ENCODE measurements at places on chromosomes 11 and 22.

- no peak for DNase-seq
Measured at GRCh38 chr11:134532131-134532920, 120.3 kb upstream of the B3GAT1 start.

DNA sequence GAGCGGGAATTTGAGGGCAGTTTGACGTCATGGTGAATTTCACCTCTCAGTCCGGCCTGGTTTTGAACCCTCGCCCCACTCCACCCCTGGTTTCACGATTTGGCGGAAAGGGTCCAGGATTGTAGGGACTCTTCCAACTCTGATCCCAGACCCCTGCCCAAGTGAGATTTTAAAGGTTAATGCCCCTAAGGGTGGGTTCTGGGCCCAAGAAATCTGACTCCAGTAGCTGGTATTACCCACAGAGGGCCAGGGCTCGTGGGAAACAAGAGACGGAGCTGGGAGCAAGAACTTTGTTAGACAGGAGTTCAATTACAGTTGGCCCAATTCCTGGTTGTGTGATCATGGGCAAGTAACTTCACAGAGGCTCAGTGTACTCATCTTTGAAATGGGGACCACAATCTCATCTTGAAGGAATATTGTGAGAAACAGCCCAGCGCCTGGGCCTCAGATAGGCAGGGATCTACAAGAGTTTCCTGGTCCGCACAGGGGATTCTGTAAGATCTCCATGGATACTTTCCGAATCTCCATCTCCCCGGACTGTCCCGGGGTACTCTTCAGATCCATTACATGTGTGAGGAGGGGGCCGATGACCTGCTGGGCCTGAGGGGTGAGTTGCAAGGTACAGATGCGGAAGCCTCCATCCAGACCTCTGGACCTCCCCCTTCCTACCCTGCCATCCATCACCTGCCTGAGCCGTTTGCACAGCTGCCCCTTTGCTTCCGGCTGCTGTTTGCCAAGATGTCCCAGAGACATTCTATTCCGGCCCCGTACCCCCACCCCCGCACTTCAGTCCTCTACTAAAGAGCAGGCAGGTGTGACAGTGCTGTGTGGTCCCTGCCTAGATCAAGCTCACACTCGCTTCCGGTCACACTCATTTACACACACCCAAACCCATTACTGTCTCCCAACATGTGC lies 687 bp upstream of the CALCA start:
- DNase-seq = no peak

DNA sequence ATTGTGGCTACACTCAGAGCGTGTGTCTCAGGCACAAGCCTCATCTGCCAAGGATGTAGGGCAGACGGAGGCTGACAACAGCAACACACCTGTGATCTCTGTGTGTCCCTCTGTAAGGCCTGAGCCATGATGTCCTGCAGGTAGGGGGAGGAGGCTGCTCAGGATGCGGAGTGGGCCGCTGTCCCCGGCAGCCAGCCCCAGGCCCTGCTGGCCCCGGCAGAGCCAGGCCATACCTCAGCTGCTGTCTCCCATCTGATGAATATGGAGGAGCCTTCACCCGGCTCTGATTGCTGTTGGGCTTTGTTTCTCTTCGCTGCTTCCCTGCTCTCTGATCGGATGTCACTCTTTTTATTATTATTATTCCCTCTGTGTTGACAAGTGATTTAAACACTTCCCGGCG lies 83.6 kb upstream of the NCAM1 start:
- DNase-seq = no peak

DNA sequence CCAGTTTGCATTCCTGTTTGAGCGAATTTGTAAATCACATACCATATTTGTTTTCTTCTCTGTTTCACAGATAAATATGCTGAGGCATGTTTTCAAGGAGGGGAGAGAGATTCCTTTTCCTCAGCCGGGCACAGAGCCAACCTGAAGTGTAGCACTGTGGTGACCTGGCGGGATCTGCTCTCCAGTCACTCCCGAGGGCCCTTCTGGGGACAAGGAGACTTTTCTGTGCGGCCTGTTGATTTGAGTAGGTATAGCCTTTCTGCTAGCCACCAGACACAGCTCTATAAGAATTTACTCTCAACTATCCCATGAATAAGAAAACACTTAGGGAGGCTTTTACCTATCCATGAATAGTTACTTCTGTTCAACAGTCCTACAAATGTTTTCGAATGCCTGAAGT lies 63.5 kb upstream of the FDX1 start:
- DNase-seq = no peak

GRCh38 chr22:20520093-20520511 lies 12.7 kb downstream of the MED15 start:
- DNase-seq = no peak

DNA sequence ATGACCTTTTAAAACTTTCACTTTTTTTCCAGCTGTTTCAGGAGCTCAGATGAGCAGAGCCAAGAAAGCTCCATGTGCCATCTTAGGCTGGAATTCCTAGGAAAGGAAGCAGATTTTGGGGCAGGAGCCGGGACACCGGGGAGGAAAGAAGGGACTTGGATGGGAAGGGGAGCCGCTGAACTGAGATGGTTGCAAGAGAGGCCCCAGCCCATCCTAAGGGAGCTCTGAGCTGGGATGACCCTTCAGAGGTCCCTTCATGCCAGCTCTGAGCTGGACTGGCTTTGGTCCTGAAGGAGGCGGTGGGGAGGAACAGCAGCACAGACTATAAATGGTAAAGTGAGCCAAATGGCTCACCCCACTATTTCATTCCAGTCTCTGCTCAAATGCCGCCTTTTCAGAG lies 55.2 kb upstream of the SLC22A12 start:
- no peak for DNase-seq

DNA sequence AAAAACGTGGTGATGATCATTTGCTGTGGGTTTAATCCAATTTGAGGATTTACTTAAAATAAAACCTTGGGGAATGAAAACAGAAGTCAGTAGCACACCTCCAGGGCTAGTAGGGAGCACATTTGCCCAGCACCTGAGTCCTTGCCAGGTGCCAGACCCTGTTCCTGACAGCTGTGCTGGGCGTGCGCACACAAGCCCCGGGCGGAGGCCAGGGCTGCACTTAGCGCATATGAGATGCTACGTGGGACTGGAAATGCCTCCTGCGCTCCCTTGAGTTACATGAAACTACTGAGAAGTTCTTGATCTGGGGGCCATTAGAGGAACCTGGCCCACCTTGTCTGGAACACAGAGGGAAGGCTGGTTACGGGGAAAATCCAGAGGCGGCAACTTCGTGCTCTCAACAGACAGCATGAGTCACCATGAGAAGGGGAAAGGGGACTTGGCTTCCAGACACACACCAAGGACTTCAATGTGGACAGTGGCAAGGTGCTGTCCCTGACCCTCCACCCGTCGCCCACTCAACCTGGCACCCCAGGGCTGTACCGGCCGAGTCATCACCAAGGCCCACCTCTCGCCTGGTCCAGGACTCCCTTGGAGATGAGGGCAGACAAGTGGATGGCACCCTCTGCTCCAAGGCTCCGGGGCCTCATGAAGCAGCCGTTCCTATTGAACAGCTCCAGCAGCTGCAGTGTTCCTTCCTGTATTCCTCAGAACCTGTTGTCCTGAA lies 1468.6 kb downstream of the BRD1 start:
- DNase-seq = no peak

DNA sequence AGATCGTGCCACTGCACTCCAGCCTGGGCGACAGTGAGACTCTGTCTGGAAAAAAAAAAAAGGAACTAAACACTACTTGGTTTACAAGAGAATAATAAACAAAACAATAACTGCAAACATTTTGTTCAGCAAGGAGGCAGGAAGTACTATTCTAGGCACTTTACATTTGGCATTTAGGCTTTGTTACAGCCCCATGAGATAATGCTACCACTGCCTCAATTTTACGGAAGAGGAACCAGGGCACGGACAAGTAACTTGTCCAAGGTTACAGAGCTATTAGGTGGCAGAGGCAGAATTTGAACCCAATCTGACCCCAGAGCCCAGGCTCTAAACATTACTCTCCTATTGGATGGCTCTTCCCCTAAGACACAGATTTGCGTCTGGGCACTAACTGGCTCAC lies 108.7 kb upstream of the AKIP1 start:
- DNase-seq = no peak

GRCh38 chr11:128467041-128467440 lies 120.3 kb downstream of the ETS1 start:
- DNase-seq = no peak

DNA sequence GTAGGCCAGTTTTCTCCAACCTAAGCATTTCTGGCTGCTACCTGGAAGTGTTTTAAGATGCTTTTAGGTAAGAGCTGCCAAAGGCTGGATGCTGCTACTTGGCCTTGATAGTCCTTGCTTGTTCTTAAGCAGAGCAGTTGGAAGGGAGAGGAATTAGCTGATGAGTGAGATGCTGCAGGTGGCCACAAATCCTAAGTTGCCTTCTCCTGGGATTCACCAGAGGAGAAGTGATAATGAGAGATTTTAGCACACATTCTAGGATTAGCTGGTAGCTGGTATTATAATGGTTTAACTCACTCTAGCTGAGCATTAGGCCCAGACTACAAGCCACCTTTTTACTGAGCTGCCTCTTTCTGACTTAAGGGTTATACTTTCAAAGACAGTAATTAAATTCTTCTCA lies 442.9 kb upstream of the RAG2 start:
- no peak for DNase-seq

DNA sequence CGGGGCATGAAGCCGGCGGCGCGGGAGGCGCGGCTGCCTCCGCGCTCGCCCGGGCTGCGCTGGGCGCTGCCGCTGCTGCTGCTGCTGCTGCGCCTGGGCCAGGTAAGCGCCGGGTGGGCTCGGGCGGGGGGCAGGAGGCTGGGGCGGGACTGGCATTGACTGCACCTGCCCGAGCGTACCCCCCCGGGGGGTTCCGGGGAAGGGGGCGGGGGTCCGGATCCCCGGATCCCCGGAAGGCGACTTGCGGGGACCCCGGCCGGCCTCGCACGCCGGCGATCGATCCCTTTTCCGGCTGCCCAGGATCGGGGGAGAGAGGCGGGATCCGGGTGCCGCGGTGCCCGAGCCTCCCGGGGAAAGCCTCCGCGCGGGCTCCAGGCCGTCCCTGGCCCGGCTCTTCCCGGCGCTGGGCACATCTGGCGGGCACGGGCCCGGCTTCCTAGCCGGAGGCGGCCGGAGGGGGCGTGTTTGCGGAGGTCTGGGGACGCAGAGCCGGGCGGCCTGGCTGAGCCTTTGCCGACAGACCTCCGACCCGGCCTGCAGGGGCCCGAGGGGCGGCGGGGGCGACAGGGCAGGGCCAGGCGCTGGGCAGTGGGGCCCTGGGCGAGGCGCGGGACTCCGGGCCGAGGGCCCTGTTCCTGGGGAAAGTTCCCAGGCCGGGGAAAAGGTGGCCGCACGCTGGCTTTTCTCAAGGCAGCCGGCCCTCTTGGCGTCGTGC lies 705 bp downstream of the PTPRJ start:
- peak; percentile 52 for DNase-seq

DNA sequence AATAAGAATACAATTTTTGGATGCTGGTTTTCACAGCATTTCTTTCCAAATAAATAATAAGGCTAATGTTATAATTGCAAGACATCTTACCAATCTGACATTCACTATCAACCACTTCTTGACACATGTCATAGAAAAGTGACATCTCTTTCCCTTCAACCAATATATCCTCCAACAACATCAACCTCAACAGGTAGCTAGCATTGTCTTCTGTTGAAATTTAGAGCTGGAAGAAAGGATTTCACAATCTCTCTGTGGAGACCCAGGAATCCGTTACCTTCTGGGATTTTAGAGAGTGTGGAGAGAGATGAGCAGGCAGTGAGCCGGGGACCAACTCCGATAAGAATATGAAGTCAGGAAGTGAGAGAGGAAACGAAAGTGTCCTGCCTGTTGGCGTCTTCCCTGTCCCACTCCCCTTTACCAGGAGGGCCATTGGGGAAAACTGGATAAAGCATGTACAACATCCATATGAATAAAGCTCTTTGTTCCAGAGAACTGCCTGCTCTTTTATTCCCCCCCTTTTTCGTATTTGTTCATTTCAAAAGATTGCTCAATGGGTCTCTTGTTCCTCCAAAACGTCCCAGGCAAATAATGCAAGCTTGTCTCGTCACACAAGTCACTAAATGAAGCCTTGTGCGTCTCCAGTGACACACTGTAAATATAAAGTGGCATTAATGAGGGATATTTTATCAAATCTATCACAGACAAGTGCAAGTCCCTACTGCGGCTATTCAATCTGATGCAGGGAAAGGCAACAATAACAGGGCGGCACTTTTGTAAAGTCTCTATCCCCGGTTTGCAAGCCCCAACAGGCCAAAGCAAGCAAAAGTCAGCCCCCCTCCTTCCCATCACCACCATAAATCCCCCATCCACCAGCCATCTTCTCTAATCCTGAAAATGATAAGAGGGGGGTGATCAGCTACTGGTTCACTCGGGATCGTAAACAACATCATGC lies 3.4 kb downstream of the CADM1 start:
- DNase-seq = no peak

GRCh38 chr22:48840112-48840949 lies 987.3 kb downstream of the BRD1 start:
- DNase-seq = no peak

- DNase-seq = no peak
Measured at GRCh38 chr11:13249992-13250391, 27.6 kb upstream of the BMAL1 start.

GRCh38 chr22:19779685-19780268 lies 19.2 kb downstream of the TBX1 start:
- no peak for DNase-seq

- DNase-seq = no peak
Measured at GRCh38 chr11:47854667-47855066, 6.5 kb upstream of the NUP160 start.

GRCh38 chr22:37533995-37534394 lies 14.8 kb upstream of the CARD10 start:
- DNase-seq = no peak

- DNase-seq = no peak
Measured at GRCh38 chr22:24106385-24107381, 74.6 kb upstream of the SUSD2 start.

DNA sequence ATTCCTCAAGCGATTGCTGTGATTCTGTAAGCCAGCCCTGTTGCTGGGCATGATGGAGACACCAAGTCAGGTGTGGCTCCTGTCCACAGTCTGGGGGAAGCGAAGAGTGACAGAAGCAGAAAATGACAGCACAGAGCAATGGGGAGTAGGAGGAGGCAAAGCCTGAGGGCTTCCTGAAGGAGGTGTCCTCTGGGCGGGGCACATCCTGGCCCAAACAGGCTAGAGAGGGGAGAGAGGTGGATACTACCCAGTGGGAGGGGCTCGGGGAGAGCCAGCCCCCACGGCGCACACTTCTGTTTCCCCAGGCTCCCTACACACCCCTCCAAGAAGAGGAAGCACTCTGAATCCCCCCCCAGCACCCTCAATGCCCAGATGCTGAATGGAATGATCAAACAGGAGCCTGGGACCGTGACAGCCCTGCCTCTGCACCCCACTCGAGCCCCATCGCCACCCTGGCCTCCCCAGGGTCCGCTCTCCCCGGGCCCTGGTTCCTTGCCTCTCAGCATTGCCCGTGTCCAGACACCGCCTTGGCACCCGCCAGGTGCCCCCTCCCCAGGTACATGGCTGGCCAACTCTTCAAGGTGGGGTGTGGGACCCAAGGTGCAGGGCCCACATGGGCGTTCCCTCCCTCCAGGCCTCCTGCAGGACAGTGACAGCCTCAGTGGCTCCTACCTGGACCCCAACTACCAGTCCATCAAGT lies 18.9 kb downstream of the MYRF start:
- DNase-seq = no peak

GRCh38 chr11:12784987-12785386 lies 110.8 kb downstream of the TEAD1 start:
- no peak for DNase-seq

GRCh38 chr11:73337846-73338245 lies 29.8 kb downstream of the ARHGEF17 start:
- DNase-seq = no peak

GRCh38 chr11:46736615-46737014 lies 17.6 kb downstream of the F2 start:
- DNase-seq = no peak

- DNase-seq = no peak
Measured at GRCh38 chr11:266676-267439, 11.3 kb upstream of the NLRP6 start.

Measured in erythroblast (primary cell).